Left renal pelvis (tissue), 4 donors: ENCODE measurements at places on chromosomes 12 and 14.

DNA sequence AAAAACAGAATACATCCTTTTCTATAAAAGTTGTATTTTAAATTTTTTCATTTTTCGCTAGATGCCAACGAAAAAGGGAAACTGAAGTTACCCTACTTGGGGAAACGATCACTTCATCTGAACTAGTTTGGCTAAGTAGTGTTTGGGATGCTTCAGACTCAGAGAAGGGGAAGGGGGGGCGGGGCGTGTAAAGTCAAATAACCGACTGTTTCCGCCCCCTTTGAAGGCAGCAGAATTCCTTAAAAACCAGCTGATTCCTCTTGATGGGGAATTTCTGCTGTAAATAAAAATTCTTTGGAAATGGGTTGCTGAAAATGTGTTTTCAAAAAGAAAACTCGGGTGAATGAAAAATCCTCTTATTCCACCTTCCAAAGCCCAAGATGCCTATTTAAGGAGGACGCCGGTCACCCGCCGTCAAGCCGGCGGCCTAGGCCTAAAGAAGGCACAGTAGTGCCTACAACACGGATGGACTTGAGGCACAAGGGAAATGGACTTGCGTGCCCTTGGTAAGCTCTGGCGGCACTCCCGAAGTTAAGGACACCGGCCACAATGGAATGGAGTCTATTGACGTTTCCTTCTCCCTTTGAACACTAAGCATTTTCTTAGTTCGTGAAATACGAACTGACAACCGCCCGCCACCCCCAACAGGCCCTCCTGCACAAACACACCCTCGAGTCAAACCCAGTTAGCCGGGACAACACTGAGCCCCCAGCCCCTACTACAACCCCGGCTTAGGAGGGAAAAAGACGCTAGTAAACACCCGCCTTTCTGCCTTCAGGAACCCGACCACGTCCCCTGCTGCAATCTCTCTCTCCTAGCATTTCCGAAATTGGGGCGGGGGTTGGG, 1.9 kb downstream of the ATXN2 start:
- peak; percentile 26 for DNase-seq

GRCh38 chr14:93970965-93971634, 5.3 kb downstream of the ASB2 start:
- no peak for DNase-seq

GRCh38 chr12:101670007-101670671, 27.3 kb upstream of the CHPT1 start:
- DNase-seq, result peak; percentile 3

GRCh38 chr12:11743423-11744409, 94.2 kb downstream of the ETV6 start:
- DNase-seq, result no peak

- DNase-seq, result no peak
These were observed 9.9 kb downstream of the GPRC5A start for GRCh38 chr12:12901158-12901791.

DNA sequence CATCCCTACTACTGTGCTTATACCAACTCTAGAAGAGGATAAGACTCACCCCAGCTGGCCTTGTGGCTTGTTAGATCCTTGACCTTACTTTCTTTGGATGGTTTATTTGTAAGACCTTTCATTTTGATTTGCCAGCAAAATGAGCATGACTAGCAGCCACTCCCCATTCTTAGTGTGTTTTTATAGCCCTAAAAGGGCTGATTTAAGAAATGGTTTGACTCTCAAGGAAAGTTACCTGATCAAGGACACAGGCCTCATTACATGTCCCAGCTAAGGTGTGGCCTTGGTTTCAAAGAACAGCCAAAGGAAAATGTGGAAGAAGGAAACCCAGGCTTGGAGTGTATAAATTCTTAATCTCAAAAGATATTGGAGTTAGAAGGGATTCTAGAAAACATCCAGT, 41.4 kb downstream of the SLC17A8 start:
- no peak for DNase-seq

GRCh38 chr12:127013197-127013596, 1253.8 kb upstream of the TMEM132C start:
- no peak for DNase-seq

- DNase-seq, result no peak
These were observed 57.6 kb downstream of the EID3 start for GRCh38 chr12:104360983-104361707.

GRCh38 chr12:50276912-50277671, 6.2 kb downstream of the LIMA1 start:
- no peak for DNase-seq

DNA sequence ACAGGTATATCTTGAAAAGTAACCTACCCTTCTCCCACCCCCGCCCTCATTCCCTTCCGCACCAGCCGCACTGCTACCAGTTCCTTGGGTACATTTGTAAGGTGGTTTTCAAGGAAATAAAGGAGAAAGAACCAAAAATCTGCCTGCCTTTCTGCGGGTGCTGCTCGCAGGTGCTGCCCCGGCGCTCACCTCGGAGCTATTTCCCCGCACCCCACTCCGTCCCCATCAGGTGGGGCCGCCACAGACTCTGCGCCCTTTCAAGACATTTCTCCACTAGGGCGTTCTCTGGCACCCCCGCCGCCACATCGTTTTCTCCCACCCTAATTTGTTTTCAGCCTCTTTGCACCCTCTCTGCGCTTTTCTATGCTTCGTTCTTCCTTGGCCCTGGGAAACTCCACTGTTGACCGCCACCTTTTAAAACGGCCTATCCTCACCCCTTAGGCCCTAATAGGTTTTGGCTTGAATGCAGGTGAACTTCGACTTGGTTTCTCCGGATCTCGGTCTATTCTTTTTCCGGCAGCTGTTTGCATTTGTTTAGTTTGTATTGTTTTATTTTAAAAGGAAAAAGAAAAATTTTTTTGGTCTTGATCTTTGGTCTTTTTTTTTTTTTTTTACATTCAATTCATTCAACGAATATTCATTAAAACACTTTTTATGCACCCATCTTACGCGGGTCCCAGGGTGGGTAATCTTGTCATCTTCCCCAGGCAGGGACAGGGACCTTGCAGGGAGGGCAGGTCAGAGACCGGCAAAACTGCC, 3.0 kb downstream of the VSX2 start:
- DNase-seq, result no peak

DNA sequence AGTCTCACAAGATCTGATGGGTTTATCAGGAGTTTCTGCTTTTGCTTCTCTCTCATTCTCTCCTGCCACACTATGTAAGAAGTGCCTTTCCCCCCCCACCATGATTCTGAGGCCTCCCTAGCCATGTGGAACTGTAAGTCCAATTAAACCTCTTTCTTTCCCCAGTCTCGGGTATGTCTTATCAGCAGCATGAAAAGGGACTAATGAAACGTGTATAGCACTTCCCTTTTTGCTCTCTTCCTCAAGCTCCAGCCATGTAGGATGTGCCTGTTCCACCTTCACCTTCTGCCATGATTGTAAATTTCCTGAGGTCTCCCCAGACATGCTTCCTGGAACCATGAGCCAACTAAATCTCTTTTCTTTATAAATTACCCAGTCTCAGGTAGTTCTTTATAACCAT, 7.0 kb upstream of the CRACR2A start:
- DNase-seq, result no peak

GRCh38 chr12:38384816-38385378, 68.3 kb downstream of the ALG10B start:
- no peak for DNase-seq

GRCh38 chr12:117084405-117085317, 14.6 kb downstream of the TESC start:
- DNase-seq, result no peak

- no peak for DNase-seq
These were observed 204.3 kb downstream of the TTC7B start for GRCh38 chr14:90611936-90612335.

DNA sequence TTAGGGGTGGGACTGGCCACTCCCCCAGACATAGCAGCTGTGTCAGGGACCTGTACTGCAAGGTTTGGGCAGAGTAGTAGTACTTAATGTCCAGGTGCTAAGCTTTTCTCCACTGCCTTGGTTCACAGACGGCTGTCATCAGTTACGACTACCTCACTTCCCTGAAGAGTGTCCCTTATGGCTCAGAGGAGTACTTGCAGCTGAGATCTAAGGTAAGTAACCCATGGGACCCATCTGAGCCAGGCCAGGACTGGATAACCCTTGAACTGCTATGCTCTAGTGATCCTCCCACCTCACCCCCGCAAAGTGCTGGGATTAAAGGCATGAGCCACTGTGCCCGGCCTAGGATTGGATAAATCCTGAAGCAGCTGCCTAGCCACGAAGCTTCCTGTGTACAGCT, 22.4 kb downstream of the ADCK1 start:
- DNase-seq, result no peak

DNA sequence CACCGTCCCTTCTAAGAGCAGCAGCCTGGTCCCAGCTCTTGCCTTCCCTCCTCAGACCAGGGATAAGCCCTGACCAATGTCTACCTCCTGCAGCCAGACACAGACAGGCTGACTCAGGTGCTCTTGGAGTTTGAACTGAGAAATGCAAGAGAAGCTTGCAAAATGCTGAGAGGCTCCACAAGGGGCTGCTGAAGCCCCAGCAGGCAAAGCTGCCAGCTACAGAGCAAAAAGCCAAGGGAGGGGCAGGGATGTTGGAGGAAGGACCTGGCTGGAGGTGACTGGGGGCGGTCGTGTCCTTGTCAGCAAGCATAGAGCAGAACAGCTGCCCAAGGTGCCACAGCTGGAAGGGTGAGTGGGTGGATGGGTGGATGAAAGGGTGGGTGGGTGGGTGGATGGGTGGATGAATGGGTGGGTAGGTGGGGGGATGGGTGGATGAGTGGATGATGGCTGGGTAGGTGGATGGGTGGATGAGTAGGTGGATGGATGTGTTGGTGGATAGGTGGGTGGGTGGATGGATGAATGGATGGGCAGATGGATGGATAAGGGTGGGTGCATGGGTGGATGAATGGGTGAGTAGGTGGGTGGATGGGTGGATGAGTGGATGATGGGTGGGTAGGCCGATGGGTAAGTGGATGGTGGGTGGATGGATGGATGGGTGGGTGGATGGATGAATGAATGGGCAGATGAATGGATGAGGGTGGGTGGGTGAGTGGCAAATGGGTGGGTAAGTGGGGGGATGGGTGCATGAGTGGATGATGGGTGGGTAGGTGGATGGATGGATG, 4.0 kb upstream of the INF2 start:
- DNase-seq, result no peak
